ENCODE measurements at places on chromosomes 4 and X. TPM values are rescaled to one million over a fixed set of nuclear protein-coding genes. Genes with fewer than 3 reads are reported as not detected.

KCNE5 gene
- total RNA-seq, result 0.86 TPM

PNMA3 gene
- not detected for total RNA-seq

CABS1 gene
- not detected for total RNA-seq

MFAP3L gene
- total RNA-seq, result 0.10 TPM

HSFX4 gene
- not detected for total RNA-seq

ATP6AP2 gene
- 228 TPM for total RNA-seq

SLITRK4 gene
- not detected for total RNA-seq

LIAS gene
- 6.7 TPM for total RNA-seq

HMGN5 gene
- 3.7 TPM for total RNA-seq
